ENCODE measurements at places on chromosomes 6 and 20.

DNA sequence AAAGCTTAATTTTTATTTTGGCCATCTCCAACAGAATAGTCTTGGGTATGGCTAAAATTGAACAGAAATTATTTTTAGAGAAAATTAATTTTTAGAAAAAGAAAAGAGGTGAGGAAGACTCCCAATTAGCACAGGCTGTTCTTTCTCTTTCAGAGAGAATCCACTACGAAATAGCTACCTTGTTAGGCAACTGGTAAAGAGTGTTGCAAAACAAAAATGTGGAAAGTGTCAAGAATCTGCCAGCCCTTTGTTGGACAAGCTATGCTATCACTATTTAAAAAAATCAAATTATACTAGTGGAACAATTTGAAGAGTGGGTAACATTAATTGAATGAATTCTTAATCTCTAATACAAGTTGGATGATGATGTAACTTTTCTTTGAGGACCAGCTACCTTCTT, 19.2 kb upstream of the ZSCAN9 start:
- DNase-seq, result no peak

DNA sequence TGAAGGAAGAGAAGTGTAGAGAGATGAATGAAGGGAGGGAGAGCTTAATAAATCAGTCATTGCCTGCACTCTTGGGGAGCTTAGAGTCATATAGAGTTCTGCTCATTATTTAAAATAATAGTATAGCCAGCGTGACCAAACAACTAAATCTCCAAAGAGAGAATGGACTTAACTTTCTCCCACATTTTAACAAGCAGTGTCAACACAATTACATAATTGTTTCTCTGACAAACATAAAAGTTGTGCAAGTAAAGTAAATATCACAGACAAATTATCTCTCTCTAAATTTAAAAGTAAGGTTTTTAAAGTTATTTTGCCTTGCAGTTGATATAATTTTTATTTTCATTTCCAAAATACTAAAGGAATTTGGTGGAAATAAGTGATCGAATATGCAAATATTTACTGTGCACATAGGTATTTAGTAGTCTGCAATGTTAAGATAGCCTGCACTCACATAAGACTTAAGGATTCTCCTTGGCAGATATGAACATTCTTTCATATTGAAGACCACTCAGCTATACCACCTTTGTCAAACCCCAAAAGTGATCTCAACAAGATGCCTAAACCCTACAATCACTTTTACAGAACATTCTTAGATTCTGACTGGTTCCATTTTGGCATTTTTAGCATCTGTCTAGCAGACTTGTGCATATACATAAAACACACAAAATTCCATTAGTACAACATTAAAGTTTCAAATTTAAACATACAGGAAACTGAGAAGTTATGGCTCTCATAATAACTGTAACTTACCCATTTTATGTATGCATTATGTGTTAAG, 67.7 kb downstream of the KIF6 start:
- DNase-seq, result no peak

- no peak for DNase-seq
Observed at GRCh38 chr6:169689287-169689686, 12.5 kb downstream of the WDR27 start.

- DNase-seq, result no peak
Observed at GRCh38 chr6:15927531-15928225, 201.2 kb upstream of the MYLIP start.

GRCh38 chr6:21808551-21809242, 215.1 kb downstream of the SOX4 start:
- peak; percentile 35 for DNase-seq

DNA sequence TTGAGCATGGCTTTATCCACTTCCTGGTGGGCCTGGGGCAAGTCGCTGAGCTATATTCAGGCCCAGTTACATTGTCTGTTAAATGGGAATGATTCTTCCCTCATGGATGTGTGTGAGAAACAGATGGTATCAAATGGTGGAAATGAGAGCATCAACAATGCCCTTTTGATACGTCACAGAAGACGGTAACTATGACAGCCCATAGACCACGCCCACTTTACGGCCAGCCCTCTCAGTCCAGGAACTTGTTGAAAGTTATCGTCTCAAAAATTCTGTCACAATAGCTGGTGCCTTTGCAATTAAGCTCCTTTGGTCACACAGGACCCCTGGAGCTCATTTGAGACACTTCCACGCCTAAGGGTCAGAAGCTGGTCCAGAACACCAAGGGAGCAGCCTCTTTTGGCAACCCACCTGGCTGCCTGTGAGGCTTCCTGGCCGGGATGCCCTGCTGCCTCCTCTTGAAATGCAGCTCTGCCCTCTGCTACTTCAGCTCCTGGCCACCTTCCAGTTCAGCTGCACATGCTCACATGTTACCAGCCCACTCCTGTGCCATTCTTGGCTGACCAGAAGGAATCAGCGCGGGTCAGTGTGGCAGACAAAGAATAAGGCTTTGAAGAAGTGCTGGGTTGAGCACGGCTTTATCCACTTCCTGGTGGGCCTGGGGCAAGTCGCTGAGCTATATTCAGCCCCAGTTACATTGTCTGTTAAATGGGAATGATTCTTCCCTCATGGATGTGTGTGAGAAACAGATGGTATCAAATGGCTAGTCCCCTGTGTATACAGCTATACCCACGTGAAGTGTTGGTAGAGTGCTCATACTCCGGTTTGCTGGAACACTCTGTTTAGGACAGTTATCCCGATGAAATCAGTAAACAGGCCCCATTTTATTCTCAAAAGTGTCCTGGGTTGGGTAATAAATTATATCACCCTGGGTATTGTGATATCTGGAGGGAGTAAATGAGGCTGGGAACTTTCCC, 199.2 kb upstream of the SUPT3H start:
- DNase-seq, result no peak

DNA sequence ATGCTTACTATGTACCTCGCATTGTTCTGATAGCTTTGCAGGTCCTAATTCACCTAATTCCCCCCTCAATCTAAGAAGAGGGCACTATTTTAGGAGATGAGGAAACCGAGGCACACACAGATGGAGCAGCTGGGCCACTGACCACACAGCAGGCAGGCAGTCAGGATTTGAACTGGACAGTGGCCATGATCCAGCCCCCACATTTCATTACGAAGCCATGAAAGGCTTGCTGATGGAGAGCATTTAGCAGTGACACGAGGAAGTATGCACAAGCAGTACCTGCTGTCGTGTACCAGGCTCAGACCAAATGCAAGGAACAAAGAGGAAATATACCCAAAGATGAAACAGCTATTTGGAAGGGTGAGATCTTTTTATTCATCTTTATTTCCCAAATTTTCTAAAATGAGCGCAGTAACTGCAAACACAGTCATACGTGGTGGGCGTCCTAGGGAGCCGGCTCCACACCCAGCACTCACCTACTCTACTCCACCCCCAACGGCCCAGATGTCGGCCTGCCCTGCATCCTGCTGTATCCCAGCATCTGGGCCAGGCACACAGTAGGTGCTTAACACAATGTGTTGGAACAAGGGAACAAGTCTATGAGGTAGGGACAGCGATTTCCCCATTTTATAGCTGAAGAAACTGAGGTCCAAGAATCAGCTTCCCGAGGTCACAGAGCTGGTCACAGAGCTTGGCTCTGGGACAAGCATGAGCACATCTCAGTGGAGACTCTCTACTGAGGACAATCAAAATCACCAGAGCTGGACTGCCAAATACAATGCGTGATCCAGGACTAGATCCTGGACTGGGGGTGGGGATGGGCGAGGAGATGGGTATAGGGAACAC, 15.0 kb downstream of the PREX1 start:
- no peak for DNase-seq

DNA sequence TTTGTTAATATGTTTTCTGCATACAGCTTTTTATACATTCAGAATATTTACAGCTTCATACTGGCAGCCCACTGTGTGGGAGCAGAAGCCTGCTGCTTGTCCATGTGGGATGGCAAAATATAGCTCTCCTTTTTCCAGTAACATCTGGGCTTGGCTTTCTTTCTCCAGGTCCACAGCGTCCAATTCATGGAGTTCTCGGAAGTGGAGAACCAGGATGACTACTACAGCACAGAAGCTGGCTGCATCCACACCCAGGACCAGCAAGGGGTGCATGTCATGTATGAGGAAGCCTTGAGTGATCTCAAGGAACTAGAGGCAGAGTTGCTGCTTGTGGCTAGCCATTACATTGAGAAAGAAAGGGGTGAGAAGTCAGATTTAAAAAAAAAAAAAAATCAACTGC, 143.1 kb downstream of the CD164 start:
- no peak for DNase-seq

DNA sequence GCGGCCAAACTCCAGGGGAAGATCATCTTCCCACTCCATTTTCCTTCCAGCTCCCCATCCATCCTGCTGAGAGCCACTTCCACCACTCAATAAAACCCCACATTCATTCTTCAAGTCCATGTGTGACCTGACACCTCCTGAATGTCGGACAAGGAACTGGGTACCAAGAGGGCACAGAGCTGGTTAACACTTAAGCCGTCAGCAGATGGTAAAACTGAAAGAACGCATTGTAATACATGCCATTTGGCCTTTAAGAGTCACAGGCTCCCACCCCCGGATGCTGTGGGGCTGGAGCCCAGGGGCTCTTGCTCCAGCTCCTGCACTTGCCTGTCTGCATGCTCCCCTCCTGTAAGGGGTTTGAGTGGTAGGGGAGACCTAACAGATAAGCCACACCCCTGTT, 753.9 kb downstream of the COL12A1 start:
- no peak for DNase-seq

DNA sequence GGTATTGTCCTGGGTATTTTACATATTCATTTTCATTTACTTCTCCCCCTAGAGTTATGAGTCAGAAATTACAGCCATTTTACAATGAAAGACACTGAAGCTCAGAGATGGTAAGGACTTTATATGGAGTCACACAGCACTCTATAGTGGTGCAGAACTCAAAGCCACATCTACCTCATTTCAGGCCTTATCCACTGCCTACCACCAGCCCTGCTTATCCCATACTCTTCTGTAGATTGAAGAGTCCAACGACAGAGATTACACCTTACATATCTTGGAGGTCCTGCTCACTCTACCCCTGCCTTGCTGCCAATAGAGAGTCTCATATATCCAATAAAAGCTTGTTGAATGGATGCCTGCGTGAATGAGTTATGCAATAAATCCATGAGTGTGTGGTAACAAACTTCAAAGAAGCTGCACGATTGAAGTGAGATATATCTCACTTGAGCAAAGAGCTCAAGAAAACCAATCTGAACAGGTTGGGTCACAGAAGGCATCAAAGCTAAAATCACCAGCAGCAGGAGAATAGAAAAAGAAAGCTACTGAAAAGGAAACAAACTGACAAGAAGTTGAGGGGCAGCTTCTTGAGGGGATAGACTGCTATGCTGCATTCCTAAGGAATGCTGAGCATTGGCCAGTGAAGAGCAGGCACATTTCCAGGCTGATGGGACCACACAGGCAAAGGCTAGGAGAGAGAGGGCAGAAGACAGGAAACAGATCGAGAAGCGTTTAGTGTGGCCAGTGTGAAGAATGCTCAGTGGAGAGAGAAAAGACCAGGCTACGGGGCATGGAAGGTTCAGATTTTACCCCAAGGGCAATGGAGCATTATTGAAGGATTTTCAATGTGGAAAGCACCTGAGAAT, 585.6 kb downstream of the DHX35 start:
- DNase-seq, result no peak

GRCh38 chr6:89350281-89350966, 2.1 kb downstream of the UBE2J1 start:
- DNase-seq, result peak; percentile 45

DNA sequence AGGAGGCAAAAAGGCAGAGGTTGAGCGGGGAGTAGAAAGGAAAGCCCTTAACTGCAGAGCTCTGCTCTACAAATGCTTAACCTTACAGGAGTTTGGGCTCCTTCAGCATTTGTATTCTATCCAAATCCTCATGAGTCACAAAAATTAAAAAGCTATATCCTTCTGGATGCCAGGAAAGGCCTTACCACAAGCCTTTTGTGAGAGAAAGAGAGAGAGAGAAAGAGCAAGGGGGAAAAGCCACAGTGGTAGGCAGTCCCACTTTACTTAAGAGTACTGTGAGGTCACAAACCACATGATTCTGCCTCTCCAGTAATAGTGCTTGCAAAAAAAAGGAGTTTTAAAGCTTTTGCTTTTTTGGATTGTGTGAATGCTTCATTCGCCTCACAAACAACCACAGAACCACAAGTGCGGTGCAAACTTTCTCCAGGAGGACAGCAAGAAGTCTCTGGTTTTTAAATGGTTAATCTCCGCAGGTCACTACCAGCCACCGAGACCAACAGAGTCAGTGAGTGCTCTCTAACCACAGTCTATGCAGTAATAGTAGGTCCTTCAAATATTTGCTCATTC, at the start of gene RUNX2:
Gene RUNX2, plus strand, starts transcription at position 375 of the 567 bp plus-strand sequence. CDS start 397 bp downstream, outside the sequence.
- DNase-seq, result no peak
